Posterior vena cava (tissue), 2 donors: ENCODE measurements at places on chromosomes 5 and 9.
A peak's percentile ranks its signal among the peaks of the same experiment; 100 is the strongest.

DNA sequence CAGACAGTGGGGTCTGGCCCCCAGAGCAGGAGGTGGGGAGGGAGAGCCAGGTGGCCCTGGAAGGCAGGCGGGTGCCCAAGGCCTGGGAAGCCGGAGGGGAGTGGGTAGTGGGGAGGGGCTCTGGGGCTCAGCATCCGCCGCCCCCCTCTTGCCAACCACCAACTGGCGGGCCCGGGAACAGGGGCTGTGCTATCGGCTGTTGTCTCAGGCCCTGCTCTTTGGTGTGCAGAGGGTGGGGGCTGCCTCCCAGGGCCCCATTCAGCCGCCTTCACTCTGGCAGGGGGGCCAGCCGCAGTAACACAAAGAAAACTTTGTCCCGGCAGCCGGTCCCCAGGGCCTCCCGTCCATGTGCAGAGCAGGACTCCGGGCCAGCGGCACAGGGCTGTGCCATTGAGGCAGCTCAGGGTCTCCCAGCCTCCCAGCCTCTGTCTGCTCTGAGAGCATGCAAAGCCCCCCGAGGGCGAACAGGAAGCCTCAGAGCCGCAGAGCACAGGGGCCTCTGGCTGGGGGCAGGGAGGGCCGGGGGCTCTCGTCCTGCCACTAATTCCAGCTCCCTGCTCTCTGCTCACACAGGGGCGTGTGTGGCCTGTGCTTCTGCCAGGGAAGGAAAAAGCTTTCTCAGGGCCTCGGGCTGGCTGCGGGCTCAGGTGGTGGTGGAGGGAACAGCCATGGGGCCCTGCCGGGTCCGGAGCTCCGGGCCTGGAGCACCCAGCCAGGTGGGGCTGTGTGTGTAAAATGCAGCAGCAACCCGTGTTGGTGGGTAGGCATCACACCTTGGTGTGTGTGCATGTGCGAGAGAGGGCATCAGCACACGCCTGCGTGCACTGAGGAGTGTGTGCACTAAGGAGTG lies 54.2 kb upstream of the NOTCH1 start:
- no peak for DNase-seq

DNA sequence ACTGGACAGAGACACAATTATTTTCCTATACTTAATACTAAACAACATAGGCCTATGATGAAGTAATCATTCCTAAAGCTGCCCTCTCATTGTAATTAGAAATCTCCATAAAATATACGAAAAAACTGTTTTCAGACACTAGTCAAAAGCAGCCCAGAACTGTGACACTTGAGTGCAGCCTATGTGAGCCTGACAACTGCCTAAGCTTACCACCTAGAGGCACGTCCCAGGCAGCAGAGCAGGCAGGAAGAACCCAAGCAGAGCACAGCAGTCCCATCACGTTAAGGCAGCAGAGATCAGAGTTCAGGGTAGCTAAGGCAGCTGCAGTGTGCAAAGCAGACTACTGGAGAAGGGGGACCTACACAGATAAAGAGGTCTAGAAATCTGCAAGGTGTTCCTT lies 46.4 kb downstream of the GOLPH3 start:
- DNase-seq: no peak

GRCh38 chr5:88503041-88503345 lies 234.3 kb upstream of the TMEM161B start:
- no peak for DNase-seq

- no peak for DNase-seq
Observed at GRCh38 chr5:157168286-157168685, 2.2 kb upstream of the GARIN3 start.

DNA sequence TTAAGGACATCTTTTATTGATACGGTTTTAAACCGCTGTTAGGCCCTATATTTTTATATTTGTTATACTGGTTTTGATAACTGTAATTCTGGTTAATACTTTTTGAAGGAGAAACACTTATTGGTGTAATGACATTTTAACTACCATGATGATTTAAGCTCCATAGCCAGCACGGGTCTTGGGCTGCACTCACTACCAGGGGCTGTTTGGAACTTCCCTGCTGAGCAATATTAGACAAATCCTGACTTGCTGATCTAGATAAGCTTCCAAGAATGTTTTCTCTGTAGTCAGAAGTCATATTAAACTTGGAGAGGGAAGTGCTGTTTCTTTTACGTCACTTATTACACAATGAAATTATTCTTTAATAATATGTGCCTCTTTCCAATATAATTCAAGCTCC lies 540.0 kb upstream of the GRAMD2B start:
- DNase-seq: no peak

- peak; percentile 97 for DNase-seq
Observed at GRCh38 chr9:133149130-133150015, 14.3 kb downstream of the GBGT1 start.

DNA sequence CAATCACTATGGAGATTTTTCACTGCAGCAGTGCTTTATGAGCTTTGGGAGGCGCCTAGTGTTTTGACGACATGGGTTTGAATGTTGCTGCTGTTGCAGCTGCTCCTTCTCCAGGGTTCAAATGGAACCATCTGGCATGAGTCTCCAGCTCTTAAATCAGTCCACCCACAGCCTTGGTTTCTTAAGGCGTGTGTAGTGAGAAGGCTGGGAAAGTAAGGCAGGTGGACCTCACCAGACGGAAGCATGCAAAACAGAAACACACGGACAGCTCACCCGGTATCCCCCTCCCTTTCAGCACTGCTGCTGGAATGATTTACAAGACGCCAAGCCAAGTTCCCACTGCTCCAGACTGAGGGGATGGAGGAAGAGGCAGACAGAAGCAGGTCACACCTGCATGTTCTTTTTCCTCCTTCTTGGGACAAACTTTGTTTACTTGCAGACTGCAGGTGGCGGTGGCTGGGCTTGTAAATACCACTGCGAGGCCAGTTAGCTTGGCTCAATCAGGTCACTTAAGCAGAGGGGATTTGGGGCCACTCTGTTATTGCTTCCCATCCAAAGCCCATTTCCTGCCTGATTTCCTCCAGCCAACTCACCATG lies 47.4 kb downstream of the ADAM19 start:
- DNase-seq: peak; percentile 45

GRCh38 chr9:32574858-32575257 lies 1.9 kb upstream of the NDUFB6 start:
- no peak for DNase-seq

- no peak for DNase-seq
Observed at GRCh38 chr9:4421847-4422246, 68.4 kb upstream of the SLC1A1 start.

- DNase-seq: no peak
Observed at GRCh38 chr5:37436146-37436934, 57.2 kb downstream of the WDR70 start.
